ENCODE measurements at places on chromosomes 3 and 15.

- peak; percentile 42 for DNase-seq
Observed at GRCh38 chr3:58332575-58333188, at the start of gene PXK. Gene PXK (plus strand): TSS chr3:58332892. CDS start chr3:58332989, 97 bp downstream.

GRCh38 chr3:64988188-64988587 is 300.4 kb upstream of the ADAMTS9 start:
- DNase-seq, result no peak

DNA sequence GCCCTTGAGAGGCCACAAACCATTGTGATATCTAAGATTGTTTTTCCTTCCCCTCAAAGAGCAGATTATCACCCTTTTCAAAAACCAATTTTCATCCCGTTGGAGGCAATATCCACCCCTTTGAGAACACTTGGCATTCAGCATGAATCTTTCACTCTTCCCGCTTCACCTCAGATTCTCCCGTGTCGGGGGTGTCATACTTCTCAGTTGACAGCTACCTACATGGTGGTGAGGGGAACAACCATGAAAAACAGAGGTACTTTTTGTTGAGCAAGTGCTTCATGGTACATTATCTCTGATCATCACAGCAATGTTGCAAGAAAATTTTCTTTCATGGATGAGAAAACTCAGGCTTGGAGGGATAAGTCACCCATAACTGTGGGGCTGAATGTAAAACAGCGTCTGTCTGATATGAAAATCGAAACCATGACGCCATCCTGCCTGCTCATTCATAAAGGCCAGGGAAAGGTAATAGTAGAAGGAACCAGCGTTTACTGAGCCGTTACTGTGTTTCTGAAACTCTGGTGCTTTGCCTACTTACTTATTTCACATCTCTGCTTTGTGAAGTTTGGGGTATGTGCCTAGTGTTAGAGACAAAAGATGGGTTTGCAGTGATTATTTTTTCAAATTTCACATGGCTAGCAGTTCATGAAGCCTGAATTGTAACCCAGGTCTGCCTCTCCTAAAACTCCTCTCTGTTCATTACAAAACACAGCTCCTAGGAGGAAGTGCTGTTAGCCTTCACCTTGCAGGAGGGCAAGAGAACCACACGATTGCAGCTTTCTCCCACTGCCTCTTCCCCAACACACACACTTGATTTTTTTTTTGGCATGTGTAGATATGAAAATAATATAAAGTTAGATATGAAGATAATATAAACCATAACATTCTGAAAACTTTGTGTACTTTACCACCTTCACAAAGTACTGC is 35.4 kb downstream of the SV2B start:
- no peak for DNase-seq

- DNase-seq, result no peak
Observed at GRCh38 chr15:31867536-31868442, 162.5 kb upstream of the CHRNA7 start.

- DNase-seq, result no peak
Observed at GRCh38 chr15:81363718-81364500, 10.1 kb downstream of the TMC3 start.

GRCh38 chr15:80550908-80551260 is 144.2 kb upstream of the ABHD17C start:
- DNase-seq, result no peak

GRCh38 chr3:194469977-194470376 is 16.8 kb downstream of the ATP13A3 start:
- DNase-seq, result no peak

DNA sequence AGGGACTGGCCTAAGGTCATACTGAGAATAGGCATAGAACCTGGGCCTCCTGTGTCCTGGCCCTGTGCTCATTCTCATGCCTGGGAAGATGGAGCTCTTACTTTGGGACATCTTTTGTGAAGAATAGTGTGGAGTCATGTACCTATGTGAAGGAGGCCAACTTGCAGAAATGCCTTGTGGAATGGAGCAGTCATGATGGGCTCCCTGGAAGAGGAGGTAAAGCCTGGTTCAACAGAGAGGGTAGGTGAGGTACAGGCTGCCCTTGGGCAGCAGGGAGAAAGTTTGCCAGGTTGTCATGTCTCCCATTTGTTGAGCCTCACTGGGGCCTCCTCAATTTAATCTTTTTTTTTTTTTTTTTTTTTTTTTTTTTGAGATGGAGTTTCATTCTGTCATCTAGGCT is 18.1 kb downstream of the MAPKAPK3 start:
- DNase-seq, result no peak

- no peak for DNase-seq
Observed at GRCh38 chr15:77115179-77115578, 44.3 kb upstream of the TSPAN3 start.

DNA sequence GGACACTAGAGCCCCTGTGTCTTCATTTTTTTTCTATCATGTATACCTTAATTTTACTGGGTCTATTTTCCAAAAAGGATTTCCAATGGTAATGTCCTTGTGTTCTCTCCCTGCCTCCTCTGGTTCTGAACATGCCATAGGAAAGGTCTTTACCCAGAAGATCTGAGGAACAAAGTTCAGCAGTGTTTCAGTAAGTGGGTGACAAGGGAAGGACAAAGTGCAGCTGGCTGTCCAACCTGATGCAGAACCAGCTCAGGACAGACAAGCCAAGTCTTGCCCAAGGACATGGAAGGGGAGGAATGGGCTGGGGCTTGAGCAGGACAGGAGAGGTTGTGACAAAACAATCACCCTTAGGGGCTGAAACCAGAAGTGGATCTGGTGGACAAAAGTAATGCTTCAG is 61.2 kb upstream of the STRIT1 start:
- DNase-seq, result no peak

GRCh38 chr15:40064231-40064894 is 25.4 kb upstream of the SRP14 start:
- DNase-seq, result no peak

DNA sequence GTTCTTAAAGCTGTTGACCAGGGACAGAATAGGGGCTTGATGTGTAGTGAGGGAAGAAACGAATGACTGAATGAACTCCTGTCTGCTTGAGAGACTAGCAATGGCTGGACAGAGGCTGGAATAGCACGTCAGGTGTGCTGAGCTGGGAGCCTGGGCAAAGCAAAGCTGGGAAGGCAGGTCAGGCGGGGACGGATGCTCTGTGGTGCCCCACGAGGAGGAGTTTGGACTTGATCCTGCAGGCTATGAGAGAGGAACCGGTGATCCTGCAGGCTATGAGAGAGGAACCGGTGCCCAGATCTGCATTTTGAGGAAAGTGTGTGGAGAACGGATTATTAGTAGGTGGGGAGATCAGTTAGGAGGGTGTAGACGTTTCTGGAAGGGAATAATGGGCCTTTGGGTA is 31.3 kb upstream of the PSTPIP1 start:
- DNase-seq, result no peak

- DNase-seq, result no peak
Observed at GRCh38 chr3:88732186-88732585, 375.2 kb upstream of the EPHA3 start.

- DNase-seq, result no peak
Observed at GRCh38 chr3:122353215-122353614, 28.2 kb downstream of the CSTA start.

GRCh38 chr3:165225604-165226003 is 29.4 kb upstream of the SLITRK3 start:
- DNase-seq, result no peak

GRCh38 chr15:99719096-99719541 is 14.1 kb downstream of the LYSMD4 start:
- DNase-seq, result no peak

- no peak for DNase-seq
Observed at GRCh38 chr15:63332367-63333124, 49.1 kb downstream of the CA12 start.

- no peak for DNase-seq
Observed at GRCh38 chr3:43004282-43004681, 25.2 kb downstream of the GASK1A start.

- no peak for DNase-seq
Observed at GRCh38 chr3:124246376-124246775, 254.5 kb upstream of the ROPN1 start.

DNA sequence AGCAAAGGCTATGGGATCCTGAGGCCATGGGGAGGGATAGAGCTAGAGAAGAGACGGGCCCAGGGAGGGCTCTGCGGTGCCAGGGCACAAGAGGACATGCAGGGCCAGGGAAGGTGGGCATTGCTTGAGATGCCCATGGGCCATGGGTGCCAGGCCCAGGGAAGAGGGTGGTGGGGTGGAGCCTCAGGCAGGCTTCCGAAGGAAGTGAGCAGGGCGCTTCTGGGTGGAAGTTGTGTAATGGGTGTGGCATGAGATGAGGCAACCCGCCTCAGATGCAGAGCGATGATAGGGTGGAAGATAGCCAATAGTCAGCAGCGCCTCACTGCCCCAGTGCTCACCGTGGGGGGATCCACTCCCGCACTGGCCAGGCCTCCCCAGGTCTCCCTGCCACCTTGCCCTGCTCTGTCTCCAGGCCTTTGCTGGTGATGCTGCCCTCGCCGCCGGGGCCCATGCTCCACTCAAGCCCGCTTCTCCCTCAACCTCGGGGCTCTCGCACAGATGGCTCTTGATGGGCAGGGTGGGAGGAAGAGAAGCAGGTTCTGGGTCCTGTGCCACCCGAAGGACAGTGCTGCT is 51.4 kb downstream of the DNAJB8 start:
- DNase-seq, result no peak

DNA sequence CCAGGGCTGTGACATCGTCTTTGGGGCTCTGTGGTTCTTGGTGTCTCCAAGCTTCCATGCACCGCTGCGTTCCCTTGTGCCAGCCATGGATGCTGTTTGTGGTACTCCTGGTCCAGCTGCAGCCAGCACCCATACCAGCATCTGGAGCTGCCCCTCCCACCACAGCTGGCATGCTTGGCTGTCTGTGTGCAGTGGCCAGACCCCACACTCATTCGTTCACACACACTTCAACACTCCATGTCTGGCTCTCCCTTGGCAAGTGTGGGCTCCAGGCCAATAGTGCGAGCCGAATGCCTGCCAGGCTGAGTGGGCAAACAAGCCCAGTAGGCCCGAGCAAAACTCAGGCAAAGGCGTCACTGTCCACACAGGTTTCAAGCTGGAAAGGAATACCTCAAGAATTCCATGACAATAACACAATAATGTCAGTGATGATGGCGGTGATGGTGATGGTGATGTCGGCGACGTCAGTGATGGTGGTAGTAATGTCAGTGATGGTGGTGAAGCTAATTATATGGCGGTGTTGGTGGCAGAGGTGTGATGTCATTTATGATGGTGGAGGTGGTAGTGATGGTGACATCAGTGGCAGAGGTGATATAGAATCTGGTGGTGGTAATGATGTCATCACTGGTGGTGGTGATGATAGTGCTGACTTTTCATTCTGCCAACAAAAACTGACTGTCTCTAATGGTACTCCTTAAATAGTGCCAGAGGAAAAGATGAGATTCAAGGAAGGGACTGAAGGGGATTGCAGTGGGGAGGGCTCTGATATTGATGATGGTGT is 19.3 kb downstream of the TBC1D21 start:
- DNase-seq, result no peak

- no peak for DNase-seq
Observed at GRCh38 chr3:126473292-126474168, 2.2 kb downstream of the ZXDC start.

GRCh38 chr3:43956945-43957344 is 266.2 kb downstream of the ABHD5 start:
- no peak for DNase-seq

DNA sequence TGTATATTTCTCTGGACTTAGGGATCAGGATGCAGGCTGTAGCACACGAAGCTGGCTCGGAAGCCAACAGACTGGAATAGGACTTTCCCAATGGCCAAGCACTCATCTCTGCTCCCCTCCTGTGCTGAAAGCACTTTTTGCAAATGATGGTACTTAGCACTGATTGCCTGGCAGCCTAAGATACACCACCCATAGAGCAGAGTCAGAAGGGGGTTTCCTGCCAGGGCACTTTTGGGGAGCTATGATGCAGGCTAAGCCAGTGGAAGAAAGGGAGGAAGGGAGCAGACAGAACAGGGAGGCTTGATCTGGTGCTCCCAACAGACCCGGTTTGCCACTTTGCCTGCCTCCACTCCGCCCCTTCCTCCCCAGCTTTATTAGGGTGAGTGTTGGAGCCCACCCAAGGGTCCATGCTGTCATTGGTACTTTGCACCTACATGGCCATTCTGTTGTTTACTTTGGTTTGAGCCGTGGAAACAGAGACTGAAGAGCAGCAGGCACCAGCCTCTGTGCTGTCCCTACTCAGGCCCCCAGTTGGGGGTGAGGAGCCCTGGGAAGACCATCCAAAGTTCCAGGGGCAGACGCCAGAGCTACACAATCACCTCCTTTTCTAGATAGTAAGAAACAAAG is 15.9 kb downstream of the BSN start:
- no peak for DNase-seq

GRCh38 chr15:33742306-33742705 is 226.0 kb upstream of the CHRM5 start:
- DNase-seq, result no peak

GRCh38 chr15:99703603-99704443 is 29.4 kb downstream of the LYSMD4 start:
- no peak for DNase-seq

- DNase-seq, result no peak
Observed at GRCh38 chr15:93476491-93477177, 387.6 kb upstream of the RGMA start.

- no peak for DNase-seq
Observed at GRCh38 chr3:128548021-128548420, 55.0 kb upstream of the GATA2 start.

GRCh38 chr15:92005154-92005553 is 151.6 kb downstream of the SLCO3A1 start:
- DNase-seq, result no peak

All from omental fat pad (tissue), 4 donors.